Germinal center (tissue), 1 donor: ENCODE measurements at places on chromosomes 5 and 9.
A peak's percentile ranks its signal among the peaks of the same experiment; 100 is the strongest.

DNA sequence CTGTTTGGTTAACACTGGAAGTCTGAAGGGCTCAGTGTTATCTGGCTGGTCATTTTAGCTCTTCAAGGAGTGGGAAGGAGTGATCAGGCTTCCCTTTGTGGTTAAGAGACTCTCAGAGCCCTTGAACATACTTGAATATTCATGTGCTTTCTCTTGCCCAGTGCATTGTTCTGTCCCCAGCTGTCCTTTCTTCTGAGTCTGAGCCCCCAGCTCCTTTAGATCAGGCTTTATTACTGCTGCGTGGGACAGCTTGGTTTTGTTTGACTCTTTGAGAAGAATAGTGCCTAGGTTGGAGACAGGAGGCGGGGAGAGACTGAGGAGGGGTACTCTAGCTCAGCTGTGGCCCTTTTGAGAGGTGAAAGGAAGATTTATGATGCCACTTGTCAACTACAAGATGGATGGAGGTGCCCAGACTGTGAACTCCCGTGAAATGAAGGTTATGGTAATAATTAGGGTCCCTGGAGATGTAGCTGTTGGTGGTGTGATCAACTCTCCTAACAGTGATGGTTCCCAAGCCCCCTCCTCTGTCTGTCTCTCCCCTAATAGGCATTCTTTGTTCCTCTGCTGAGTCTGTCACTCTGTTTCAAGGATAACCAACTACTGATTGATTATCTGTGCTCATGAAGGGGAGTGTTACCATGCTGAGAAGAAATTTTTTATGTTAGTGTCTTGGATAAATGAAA is 83.1 kb upstream of the GLRA1 start:
- no peak for DNase-seq

- no peak for DNase-seq
These were observed 69.0 kb upstream of the CPLX2 start for GRCh38 chr5:175802361-175802760.

GRCh38 chr5:96070622-96071225 is 109.1 kb upstream of the ELL2 start:
- no peak for DNase-seq

DNA sequence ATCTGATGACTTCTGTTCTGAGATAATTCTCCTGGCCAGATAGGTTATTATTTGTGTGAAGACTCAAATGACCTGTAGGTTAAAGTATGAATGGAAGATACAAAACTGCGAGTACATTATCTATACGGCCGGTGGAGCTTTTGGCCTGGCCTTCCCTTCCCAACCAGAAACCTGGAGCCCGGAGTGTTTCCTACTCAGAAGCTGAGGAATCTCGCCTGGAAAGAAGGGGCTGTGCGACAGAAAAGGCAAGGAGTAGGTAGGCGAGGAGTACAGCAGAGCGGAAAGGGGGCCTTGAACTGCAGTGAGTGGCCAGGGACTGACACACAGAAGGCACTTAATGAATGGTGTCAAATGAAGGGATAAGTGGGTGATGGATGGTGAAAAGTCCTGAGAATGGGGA is 34.6 kb downstream of the ANGPTL2 start:
- no peak for DNase-seq

DNA sequence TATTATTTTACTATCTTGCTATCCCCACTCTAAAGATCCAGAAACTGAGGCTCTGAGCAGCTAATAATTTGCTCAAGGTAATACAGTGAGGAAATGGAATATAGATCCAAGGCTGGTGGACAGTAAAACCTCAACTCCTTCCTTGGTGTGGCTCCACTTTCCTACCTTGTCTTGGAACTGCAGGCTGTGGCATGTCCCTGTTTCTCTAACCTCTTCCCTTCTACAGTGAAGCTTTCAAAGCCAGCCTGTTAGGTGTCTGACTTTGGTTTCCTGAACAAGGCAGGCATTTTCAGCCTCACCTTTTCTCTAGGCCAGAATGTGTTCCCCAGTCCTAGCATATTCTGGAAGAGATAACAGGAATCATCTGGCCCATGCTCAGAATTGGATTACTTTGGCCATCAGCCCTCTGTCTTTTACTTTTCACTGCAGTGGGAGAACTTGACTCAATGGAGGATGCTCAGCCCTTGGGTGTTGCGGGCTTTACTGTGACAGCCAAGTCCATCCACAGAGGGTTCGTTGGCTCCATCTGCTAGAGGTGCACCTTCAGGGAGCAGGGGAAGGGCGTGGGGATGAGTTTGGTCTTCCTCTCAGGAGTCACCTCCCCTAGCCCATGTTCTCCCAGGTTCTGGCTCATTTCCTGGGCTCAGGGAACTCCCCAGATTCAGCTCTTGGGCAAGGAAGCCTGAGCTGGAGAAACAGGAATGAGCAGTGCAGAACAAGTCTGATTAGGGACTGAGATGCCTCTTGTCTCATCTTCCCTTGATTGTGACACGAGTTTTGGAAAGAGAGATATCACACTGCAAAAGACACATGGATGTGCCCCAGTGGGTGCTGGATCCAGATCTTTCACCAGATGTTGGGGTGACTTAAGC is 1.1 kb downstream of the NIPAL4 start:
- DNase-seq: no peak

- no peak for DNase-seq
These were observed 48.3 kb downstream of the PRRC1 start for GRCh38 chr5:127565586-127566270.

GRCh38 chr5:10384483-10384882 is 31.0 kb downstream of the MARCHF6 start:
- no peak for DNase-seq

GRCh38 chr5:104385906-104386305 is 823.3 kb upstream of the NUDT12 start:
- no peak for DNase-seq

DNA sequence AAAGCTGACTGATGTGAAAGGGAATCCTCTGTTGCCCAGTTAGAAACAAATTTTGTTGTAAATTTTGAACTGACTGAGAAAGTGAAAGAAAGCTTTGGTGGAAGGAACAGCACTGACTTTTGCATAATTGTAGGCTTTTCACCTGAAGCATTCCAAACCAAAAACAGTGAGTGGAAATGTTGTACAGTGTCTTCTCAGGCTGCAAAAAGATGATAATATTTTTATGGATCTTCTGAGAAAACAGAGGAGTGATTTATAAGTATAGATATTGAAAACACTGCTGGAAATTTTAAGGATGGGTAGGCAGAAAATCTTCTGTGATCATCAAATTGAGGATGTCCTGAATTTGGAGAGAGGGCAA is 40.0 kb downstream of the LURAP1L start:
- DNase-seq: no peak

DNA sequence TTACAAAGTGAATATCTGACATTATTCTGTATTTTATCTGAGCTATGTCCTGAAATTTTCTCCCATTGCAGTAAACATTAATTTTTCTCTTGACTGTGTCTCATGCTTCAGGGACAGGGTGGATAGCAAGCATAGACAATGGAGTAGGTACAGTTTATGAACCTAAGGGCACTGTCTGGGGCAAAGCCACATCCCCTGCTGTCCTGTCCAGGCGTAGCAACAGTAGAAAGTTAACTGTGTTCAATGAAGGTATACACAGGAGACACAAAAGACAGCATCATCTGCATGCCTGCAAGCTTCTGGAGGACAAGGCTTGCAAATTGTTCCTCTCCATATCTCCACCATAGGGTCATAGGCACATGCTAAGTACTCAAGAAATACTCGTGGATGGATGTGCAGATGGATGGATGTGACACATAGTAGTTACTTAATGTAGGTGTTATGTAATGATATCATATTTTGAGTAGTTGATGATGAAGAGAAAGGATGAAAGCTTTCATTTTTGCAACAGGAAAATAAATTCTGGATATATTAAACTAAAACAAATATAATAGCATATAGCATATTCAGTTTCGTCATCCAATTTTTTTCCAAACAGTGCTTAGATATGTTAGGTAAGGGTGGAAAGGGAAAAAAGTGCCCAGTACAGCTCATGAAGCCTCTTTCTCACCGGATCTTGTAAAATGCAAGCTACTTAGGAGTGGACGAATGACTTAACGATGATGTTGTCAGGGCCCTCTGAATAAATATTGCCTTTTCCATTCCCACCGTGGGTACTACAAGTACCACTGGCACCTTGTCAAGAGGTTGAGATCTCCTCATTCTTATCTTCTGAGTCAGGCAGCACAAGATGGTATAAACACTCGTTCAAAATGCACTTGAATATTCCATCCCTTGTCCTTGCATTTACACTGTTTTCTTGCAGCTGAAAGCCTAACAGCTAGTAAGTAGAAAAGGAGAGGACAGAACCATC is 19.9 kb upstream of the ZSWIM6 start:
- DNase-seq: no peak

GRCh38 chr5:79694183-79694582 is 4.5 kb downstream of the CMYA5 start:
- DNase-seq: no peak

DNA sequence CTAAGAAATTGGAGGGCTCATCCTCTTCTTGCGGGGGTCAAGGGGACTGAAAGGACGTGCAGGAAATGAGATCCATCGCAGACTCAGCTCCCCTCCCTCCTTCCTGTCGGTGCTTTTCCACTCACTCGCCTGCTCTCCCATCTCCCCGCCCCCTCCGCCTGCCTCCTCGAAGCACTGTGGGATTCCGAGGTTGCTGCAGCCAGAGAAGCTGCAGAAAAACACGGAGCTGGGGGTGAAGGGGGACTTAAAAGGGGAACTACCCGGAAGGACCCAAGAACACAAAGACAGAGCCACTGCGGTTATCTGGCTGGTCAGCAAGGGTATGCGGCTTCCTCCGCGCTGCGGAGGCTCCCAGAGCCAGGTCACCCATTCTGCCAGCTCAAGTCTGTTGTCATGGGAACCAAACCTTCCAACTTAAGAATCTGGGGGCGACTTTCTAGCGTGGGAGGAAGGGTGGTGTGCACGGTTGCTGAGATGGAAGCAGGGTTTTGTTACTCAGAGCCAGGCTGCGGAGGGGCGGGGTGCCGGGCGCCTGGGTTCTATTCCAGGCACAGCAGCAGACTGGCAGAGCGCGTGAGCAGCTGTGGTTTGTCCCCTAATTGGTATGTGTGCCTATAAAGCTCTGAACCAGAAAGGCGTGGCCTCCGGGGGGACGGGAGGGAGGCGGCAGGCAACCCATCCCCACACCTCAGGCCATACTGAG is 24.9 kb downstream of the PCDHGC5 start:
- peak; percentile 77 for DNase-seq
